ENCODE measurements at places on chromosomes 1 and 21. TPM values are rescaled to one million over a fixed set of nuclear protein-coding genes. Genes with fewer than 3 reads are reported as not detected.
A peak's percentile ranks its signal among the peaks of the same experiment; 100 is the strongest.

- no peak for DNase-seq
- H3K36me3 ChIP-seq, result no peaks in the 10 kb centered on the region
- peaks cover 3% of the 10 kb centered on the region for H3K27me3 ChIP-seq
- no peak overlapping the region for H3K4me3 ChIP-seq
Measured at GRCh38 chr1:206678490-206678889, 6.2 kb upstream of the MAPKAPK2 start.

DNA sequence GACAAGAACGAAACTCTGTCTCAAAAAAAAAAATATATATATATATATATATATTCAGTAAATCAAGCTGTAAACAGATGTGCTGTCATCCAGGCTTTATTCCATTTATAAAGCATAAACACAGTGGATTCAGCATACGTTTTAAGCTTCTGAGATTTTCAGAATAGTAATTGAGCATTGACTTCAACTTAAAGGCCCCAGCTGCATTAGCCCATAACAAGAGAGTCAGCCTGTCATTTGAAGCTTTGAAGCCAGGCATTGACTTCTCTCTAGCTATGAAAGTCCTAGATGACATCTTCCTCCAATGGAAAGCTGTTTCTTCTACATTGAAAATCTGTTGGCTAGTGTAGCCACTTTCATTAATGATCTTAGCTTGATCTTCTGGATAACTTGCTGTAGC lies 6.6 kb downstream of the KPNA6 start:
- no peaks in the 10 kb centered on the region for H3K27me3 ChIP-seq
- no peak overlapping the region for H3K4me3 ChIP-seq
- H3K4me1 ChIP-seq, result peaks cover 52% of the 10 kb centered on the region
- no peak for DNase-seq

DNA sequence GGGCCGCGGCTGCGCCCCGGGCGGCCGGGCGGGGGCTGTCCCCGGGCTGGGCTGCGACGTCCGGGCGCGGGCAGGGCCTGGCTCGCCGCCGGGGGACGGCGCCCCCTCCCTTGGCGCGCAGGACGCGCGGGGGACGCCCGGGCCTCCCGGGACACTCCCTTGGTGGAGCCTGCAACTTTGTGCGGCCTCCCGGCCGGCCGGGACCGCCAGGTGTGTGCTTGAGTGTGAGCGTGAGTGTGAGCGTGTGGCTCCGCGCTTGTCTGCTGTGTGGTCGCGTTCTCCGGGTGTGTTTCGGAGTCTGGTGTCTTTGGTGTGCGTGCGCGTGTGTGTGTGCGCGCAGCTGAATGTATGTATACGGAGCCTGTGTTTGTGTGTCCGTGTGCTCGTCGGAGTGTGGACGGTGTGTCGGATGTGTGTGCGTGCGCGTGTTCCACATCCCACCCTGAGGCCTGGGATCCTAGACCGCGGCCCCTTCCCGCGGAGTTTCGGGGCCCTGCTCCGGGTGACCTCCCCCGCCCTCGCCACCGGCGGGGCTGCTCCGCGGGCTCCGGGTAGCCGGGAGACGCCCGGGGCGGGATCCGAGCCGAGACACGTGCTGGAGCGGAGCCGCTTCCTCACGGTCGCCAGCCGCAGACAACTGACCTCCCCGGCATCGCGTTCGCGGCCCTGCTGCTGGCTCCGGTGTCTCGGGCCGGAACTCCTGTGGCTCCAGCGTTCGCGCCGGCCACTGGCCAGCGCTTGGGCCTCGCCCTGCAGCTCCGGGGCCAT lies 1.7 kb downstream of the PTPRU start:
- peak overlapping the region; percentile 64 for H3K4me3 ChIP-seq
- no peaks in the 10 kb centered on the region for H3K27me3 ChIP-seq
- peak overlapping the region; percentile 53 for H3K27ac ChIP-seq
- H3K4me1 ChIP-seq, result peaks cover 17% of the 10 kb centered on the region

GRCh38 chr1:158153746-158154444 lies 26.8 kb upstream of the CD1D start:
- DNase-seq, result no peak
- H3K4me3 ChIP-seq, result no peak overlapping the region
- no peaks in the 10 kb centered on the region for H3K36me3 ChIP-seq
- H3K27me3 ChIP-seq, result peaks cover 19% of the 10 kb centered on the region
- H3K27ac ChIP-seq, result no peak overlapping the region

DNA sequence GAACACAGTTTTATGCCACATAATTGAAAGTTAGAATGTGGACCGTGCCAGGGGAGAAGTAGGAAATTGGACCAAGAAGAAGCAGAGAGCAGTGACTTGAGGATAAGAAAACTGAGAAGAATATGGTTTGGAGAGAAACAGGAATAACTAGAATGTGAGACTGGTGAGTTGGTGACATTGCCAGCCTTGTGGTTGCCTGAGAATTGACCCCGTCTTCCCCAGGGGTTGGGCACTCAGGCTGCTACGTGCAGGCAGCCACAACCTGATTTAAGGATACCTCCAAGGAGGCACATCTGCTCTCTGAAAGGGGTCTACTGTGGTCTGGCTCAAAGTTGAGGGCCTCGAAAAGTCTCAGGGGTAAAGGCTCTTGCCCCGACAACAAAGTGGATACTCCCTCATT lies 112.1 kb upstream of the ARTN start:
- H3K36me3 ChIP-seq, result no peaks in the 10 kb centered on the region
- peaks cover 40% of the 10 kb centered on the region for H3K4me1 ChIP-seq
- H3K27me3 ChIP-seq, result no peaks in the 10 kb centered on the region
- peak overlapping the region; percentile 16 for H3K4me3 ChIP-seq
- no peak for DNase-seq

GRCh38 chr1:78651241-78651640 lies 1.6 kb downstream of the IFI44 start:
- no peak overlapping the region for H3K4me3 ChIP-seq
- no peaks in the 10 kb centered on the region for H3K36me3 ChIP-seq
- DNase-seq, result no peak
- H3K4me1 ChIP-seq, result no peaks in the 10 kb centered on the region
- H3K27ac ChIP-seq, result no peak overlapping the region

DNA sequence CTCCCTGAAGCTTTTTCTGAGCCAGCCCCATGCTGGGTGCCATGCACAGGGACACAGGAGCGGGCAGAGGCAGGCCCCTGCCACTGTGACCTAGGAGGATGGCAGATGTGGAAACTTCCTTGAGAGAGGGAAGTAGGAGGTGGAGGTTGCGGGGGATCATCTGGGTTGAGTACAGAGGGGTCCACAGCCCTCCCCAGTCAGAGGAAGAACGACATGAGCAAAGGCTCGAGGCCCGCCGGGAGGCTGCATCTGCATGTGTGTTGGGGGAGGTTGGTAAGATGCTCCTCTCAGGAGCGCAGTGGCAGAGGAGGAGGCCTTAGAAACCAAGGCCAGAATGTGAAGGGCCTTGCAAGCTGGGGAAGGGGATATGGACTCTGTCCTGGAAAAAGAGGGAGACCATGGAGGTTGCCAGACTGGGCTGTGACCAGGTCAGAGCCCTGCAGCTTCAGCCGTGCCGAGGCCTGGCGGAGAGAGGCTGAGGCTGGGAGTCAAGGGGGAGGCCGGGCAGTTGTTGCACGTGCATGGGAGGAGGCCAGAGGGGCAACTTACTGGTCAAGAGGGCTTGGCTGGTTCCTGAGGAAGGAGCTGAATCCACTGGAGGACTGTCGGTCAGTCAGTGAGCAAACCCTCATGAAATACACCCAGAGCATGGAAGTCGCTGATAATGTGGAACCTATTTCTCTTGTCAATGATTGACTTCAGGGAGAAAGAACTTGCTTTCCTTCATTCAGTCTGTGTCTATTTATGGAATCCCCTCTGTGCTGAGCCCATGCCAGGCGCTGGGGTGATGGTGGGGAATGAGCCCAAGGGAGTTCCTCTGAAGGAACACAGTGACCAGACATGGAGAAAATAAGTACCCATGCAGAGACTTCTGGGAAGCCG lies 31.7 kb downstream of the A3GALT2 start:
- no peak overlapping the region for H3K27ac ChIP-seq
- H3K4me1 ChIP-seq, result no peaks in the 10 kb centered on the region
- DNase-seq, result no peak
- H3K27me3 ChIP-seq, result no peaks in the 10 kb centered on the region

HAO2 gene
- total RNA-seq, result not detected

SEC16B gene
- total RNA-seq, result 1.2 TPM

PRDM16 gene
- 6.1 TPM for total RNA-seq

All from HCT116 (cell line).